ENCODE measurements at places on chromosomes 3 and 15.

GRCh38 chr3:48990636-48991469 is 812 bp downstream of the P4HTM start:
- DNase-seq = no peak

- DNase-seq = no peak
These were observed 81.5 kb upstream of the DAZL start for GRCh38 chr3:16686679-16687078.

- no peak for DNase-seq
These were observed 47.0 kb upstream of the HERC1 start for GRCh38 chr15:63880744-63881143.

DNA sequence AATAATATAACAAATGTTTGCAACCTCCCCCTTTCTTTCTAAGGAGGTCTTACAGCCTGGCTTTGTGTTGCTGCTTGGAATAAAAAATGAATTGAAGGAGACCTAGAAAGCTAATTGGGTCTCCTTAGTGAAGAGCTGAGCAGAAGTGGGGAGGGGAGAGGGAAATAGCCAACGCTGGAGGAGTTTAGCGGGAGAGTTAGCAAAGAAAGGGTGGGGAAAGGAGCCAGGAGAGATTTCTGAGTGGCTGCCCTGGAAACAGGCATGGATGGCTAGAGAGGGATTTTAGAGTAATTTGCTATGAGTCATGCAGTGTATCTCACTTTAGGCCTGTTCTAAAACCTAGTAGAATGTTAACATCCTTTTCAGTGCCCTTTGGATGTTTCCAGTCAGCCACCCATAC is 45.2 kb upstream of the PFN2 start:
- DNase-seq = no peak

DNA sequence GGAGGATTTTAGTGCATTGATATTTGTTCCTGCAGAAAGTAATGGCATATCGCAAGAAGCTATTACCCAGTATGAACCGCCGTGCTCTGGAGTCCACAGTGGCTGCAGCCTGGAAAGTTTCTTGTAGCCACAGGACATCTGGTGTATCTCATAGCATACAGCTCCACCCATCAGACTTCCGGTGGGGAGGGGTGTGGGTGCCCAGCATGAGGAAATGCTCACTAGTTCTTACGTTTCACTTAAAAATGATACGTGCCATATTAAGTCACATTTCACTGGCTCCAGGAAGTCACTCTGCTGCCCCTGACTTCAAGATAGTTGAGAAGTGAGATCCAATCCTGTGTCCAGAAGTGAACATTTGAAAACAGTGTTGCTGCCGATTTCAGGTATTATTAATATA is 990.4 kb downstream of the GBE1 start:
- no peak for DNase-seq

- DNase-seq = peak; percentile 94
These were observed 117.4 kb upstream of the ZBED2 start for GRCh38 chr3:111712294-111713167.

- DNase-seq = peak; percentile 90
These were observed 399.4 kb downstream of the ROBO1 start for GRCh38 chr3:79368403-79368802.

- DNase-seq = no peak
These were observed 16.9 kb downstream of the TGFBR2 start for GRCh38 chr3:30623351-30623750.

GRCh38 chr3:198071602-198072287 is 111.7 kb downstream of the LMLN start:
- peak; percentile 98 for DNase-seq

DNA sequence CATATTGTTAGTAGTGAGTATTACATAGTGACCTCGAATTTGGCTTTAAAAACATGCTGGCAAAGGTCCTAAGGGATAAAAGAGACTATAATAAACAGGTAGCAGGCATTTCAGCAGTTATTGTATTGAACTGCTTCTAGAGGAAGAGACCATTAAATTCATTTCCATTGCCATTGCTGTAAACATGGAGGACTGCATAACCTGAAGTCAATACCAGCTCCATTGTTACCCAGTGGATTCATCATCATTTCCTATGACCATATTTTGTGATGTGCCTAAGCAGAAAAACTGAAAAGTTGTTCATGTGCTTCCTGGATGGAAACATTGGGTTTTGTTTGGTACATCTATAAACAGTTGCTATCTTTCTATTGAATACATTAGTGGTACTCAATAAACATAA is 482.5 kb upstream of the UBE2E2 start:
- DNase-seq = no peak

GRCh38 chr3:13289771-13290285 is 130.3 kb downstream of the NUP210 start:
- no peak for DNase-seq

DNA sequence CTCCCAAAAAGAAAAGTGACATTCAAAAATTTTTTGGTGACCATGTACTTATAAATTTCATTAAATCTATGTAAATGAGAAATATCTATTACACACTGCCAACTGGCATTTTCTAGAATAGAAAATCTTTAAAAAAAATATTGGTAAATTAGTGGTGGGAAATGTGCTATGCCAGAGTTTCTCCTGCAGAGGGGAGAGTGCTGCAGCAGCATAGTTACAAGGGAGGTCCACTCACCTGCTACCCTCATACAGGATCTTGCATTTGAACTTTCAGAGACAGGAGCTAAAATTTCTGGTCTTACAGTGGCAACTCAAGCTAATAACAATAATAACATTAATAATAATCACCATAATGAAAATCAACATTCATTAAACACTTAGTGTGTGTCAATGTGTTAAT is 459.6 kb downstream of the NSUN3 start:
- DNase-seq = peak; percentile 9

DNA sequence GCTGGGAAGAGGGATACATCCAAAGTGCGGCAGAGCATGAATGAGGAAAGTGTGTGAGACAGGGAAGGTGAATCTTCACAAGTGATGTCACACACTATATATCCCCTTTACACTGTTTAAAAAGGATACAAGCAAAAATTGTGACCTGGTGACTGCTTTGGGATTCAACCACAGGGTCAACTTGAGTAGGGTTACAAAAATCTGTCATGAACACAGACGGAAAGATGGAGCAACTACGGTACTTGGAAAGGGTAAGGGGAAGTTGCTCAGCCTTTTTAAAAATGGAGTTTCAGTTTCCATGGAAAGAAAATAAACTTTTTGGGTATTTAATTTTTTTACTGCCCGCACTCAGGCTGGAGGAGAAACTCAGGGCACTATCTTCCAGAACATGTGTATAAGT is 60.3 kb downstream of the B3GNT5 start:
- DNase-seq = no peak

GRCh38 chr3:150074277-150074676 is 103.6 kb upstream of the PFN2 start:
- no peak for DNase-seq

DNA sequence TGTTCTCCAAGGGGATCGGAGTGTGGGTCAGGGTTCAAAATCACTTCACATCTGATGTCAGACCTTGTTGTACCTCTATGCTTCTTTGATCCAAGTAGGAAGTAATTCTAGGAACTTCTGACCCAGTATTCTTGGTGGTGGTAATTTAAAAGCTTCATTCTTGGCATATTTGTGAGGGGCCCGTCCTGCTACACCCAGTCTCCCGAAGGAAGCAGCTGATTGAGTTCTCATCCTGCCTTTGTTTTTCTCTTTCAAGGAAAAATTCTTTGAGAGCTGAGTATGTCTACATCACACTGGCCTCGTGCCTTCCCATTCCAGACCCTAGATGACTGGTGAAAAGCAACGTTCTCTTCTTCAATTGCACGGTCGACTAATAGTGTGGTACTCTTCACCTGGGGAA is 234.4 kb upstream of the TPRG1 start:
- no peak for DNase-seq

GRCh38 chr3:186004209-186004608 is 66.4 kb upstream of the TRA2B start:
- no peak for DNase-seq

Measured in epithelial cell of esophagus (primary cell).